Endothelial cell (in vitro differentiated cells): ENCODE measurements at places on chromosomes 5 and 9. TPM values are rescaled to one million over a fixed set of nuclear protein-coding genes. Genes with fewer than 3 reads are reported as not detected.

SYK gene
- total RNA-seq: 0.36 TPM

STPG3 gene
- total RNA-seq: not detected

STKLD1 gene
- total RNA-seq: 0.64 TPM

FRRS1L gene
- total RNA-seq: 0.03 TPM

SH2D3C gene
- 137 TPM for total RNA-seq

ANKH gene
- total RNA-seq: 61.8 TPM

GRCh38 chr5:114387433-114387832 lies 25.6 kb downstream of the KCNN2 start:
- DNase-seq: no peak

GRCh38 chr5:16455668-16456067 lies 9.9 kb downstream of the ZNF622 start:
- no peak for DNase-seq

GRCh38 chr5:72486371-72486770 lies 20.8 kb downstream of the ZNF366 start:
- DNase-seq: no peak

DNA sequence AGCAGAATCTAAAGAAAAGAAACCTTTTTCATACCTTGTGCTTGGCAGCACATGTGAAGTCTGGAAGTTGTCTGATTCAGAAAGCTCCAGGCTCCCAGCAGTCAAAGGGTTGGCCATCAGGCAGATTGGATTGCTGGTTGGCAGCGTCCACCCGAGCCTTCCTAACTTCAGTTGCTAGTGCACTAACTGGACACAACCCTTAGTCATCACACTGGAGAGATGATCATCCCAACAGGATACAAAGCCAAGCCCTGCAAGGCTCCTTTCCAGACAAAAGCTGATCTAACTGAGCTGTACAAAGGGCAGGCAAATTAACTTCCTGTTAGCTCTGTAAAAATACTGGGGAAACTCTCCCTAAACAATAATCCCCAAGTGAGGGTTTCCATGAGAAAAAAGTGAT lies 185.6 kb downstream of the SNX18 start:
- DNase-seq: no peak

- no peak for DNase-seq
These were observed 111.3 kb upstream of the ALDH1B1 start for GRCh38 chr9:38281196-38281595.

DNA sequence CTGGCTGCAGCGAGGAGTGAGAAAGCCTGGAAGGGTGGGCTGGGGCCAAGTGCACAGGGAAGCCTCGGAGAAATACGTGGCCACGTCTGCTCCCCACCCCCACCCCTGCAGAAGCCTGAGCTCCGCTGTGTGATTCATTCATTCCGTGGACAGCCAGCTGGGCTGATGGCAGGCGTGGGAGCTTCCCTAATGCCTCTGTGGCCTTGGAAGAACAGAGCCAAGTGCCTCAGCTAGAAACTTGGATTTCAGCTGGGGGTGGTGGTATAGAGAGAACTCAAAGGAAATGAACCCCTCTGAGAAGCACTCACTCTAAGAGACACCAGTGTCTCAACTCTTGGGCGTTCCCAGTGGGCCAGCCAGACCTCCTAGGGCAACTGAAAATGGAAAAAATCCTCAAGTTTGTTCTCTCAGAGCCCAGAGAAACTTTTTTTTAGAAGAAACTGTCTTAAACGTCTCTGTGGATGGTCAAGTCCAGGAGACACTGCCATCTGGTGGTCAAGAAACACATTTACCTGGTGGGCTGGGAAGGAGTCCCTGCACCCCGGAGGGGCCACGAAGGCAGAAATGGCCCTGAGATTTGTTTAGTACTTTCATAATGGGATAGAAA lies 18.0 kb downstream of the ATOX1 start:
- DNase-seq: peak; percentile 51

- no peak for DNase-seq
These were observed 25.3 kb downstream of the AP3B1 start for GRCh38 chr5:78269088-78269703.

DNA sequence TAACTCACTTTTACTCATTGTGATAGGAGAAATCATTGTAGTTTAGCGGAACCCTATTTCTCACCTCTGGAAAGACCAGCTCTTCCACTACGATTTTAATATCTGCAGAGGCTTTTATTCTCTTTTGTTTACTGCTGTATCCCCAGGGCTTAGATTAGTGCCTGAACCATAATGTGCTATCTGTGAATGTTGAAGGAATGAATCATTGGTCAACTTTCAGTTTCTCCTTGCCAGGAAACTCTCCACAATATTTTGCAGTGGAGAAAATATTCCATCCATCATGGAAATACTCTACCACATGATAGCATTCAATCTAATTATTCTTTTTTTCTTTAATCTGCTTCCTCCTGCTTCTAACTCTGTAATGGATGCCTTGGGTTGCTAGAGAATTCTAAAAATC lies 263.5 kb upstream of the PTPRD start:
- no peak for DNase-seq

- no peak for DNase-seq
These were observed 630.1 kb upstream of the KLF4 start for GRCh38 chr9:108119530-108120113.

- DNase-seq: no peak
These were observed 283.4 kb upstream of the GRAMD2B start for GRCh38 chr5:126139773-126140172.

DNA sequence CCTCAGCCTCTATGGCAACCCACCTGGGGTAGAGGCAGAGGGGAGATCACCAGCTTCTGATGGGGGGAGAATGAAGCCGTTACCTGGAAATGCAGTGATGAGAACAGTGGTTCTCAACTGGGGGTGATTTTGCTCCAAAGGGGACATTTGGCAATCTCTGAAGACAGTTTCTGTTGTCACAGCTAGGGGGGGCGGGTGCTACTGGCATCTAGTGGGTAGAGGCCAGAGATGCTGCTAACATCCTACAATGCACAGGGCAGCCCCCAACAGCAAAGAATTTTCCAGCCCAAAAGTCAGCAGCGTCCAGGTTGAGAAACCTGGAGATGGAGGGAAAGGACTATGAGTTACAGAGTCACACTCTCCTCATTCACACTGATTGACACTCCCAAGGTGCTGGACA lies 84.5 kb downstream of the FGF1 start:
- DNase-seq: no peak

GRCh38 chr5:2039180-2039531 lies 156.4 kb upstream of the IRX4 start:
- DNase-seq: no peak
